T1000 (cell line): ENCODE measurements at places on chromosomes 6 and 20.

DNA sequence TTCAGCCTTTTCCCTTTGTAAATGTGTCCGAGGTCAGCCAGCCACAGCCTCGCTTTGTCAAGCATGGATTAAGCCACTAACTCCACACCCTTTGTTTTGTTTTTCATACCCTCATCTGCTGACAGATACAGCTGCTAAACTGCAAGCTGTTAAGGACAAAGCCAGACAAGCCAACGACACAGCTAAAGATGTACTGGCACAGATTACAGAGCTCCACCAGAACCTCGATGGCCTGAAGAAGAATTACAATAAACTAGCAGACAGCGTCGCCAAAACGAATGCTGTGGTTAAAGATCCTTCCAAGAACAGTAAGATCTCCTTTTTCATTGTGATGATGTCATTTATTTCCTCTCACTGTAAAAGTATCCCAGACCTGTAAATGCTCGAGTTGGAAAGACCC lies 269.3 kb downstream of the ARHGAP18 start:
- DNase-seq: no peak

DNA sequence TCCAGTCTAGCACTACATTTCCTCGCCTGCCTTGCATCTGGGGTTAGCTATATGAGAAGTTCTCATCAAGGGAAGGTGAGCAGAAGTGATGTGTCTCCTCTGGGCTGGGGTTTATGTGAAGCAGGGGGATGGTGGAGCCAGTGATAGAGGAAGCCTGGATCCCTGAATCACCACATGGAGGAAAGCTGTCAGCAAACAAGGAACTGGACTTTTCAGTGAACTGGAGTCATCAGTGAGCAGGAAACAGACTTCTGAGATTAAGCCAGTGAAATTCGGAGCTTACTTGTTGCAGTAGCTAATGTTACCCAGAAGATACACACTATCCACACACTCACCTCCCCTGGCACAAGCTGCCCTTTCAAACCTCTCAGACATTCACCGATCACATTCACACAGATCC lies 13.4 kb upstream of the TOX2 start:
- no peak for DNase-seq

DNA sequence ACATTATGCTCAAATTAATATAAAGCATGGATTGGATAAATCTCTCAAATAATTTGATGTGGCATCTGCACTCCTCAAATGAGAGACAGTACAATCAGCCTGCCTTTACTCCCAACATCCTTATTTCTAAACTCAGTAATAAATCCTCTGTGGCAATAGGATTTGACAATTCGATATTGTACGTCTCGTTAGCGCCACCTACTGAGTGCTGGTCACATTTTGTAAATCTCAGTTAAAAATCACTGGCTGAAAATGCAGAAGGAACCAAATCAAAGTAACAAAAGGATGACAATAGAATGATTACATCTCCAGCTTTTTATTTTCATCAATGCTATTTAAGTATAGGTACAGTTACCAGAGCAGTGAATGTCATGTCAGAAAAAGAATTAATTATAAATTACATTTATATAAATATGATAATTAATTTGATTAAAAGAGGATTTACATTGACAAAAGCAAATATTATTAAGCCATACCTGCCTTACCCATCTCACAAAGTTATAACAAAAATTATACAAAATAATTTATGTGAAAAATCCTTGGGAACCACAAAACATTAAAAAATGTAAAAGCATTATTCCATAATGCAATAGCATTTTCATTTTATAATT lies 20.2 kb upstream of the GJE1 start:
- peak; percentile 20 for DNase-seq

- no peak for DNase-seq
Observed at GRCh38 chr6:89034586-89035251, 45.8 kb upstream of the PNRC1 start.

GRCh38 chr20:50983321-50983720 lies 24.7 kb downstream of the MOCS3 start:
- no peak for DNase-seq

DNA sequence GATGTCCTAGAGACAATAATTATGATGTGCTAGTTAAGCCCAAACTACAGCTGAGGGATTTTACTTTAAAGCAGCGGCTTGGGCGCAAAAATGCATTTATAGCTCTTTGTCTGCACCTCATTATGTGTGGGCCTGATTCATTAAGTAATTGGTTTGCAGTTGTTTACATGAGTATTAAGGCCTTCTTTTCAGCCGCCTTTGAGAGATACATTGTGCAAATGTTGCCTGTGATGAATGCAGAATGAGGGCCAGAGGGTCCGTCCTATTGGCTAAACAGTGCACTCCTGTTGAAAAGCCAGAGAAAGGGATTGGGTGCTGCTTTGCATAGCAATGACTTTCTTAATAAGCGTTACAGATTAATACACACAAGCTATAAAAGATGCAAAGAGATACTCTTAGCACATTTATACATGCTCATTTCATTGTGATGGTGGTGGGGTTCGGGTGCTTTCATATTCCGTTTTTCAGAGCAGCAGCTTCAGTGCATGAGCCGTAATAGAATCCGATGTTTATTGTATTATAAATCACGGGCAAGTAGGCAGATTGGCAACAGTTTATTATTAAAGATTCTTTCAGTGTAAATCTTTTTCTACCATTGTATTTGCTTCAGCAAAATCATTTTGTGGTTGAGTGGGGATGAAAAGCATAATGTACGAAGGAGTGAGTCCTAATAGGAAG lies 68.2 kb upstream of the XRN2 start:
- DNase-seq: no peak

GRCh38 chr6:109039795-109040194 lies 54.9 kb downstream of the SESN1 start:
- no peak for DNase-seq

DNA sequence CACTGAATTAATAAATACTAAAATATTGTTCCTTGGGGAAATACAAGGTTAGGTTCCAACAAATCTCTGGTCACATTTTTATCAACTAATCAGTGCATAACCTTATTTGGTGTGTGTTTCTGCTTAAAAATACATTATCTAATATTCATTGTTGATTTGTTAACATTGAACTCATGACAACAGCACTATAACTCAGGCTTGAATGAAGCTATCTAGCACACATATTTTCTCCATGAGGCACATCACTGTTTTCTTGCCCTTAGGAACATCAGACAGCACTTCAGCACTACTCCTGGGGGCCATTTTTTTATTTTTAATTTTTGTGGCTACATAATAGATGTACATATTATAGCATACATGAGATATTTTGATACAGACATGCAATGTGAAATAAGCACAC lies 277.2 kb upstream of the NT5E start:
- DNase-seq: no peak

DNA sequence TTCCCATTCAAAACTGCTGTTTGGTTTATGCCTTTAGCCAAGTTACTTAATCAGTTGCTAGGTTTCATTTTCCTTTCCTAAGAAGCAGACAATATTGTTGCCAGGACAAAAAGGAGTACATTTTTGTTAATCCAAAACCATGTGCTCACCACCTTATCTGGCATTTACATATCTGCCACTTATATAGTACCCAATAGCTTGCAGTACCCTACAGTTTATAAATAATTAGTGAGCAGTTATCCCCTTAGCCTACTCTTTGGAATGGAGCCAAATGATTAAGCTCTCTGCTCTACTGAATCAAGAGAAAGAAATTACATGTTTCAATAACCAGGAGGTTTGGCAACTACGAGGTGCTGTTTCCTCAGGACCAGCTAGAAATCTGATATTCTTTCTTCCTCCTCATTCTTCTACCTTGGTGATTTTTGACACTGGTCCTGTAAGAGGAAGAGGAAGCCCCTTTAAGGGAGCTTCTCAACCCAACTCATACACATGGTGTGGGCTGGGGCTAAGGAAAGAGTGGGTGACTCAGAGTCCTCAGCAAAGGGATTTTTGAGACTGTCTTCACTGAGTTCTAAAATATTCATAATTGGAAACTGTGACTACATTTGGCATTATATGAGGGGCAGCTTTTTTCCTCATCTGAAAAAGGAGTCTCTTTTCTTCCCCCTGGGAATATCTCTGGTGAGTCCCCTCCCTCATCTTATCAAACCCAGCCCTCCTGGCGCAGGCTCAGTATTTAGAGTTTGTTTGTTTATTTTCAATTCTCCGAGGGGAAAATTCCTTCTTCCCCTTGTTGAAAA lies 1.5 kb downstream of the ZNFX1 start:
- no peak for DNase-seq

- DNase-seq: no peak
Observed at GRCh38 chr20:45758096-45758495, 33.6 kb downstream of the WFDC3 start.

GRCh38 chr6:40542175-40542764 lies 44.9 kb downstream of the LRFN2 start:
- DNase-seq: no peak

GRCh38 chr6:3921663-3922062 lies 72.5 kb downstream of the FAM50B start:
- no peak for DNase-seq

- DNase-seq: no peak
Observed at GRCh38 chr6:5511954-5512353, 250.6 kb downstream of the FARS2 start.

DNA sequence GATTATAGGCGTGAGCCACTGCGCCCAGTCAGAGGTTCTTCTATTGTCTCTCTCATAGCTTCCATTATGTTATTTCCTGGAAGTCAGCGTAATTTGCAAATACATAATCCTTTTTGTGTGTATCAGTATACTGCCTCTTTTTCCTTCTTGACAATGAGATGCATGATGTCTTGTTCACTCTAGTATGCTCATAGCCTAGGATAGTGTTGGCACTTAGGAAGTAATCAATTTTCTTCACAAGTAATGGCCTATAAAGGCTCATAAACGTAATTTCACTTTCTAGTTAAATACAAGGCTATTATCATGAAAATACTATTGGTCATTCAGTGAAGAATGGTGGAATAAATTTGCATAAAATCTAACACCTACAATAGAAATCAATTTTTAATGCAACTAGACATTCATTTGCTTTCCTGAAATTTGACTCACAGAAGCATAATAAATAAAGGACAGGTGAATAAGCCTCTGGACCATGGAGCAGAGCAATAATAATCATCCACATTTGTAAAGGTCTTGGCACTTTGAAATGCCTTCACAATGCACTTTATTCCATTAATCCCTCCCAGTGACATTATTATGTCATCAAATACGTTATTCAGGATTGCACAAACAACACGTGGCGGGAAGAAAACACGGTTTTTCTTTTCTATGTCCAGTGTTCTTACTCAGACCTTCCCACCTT lies 366.9 kb upstream of the BTBD3 start:
- no peak for DNase-seq

- DNase-seq: no peak
Observed at GRCh38 chr6:7230327-7230691, 82.7 kb downstream of the SSR1 start.

GRCh38 chr20:8489094-8489883 lies 357.2 kb downstream of the PLCB1 start:
- no peak for DNase-seq

GRCh38 chr20:39100691-39101090 lies 138.5 kb downstream of the DHX35 start:
- DNase-seq: no peak

GRCh38 chr6:167426084-167426483 lies 101.2 kb downstream of the TTLL2 start:
- DNase-seq: no peak

- DNase-seq: no peak
Observed at GRCh38 chr6:21332660-21333059, 260.9 kb upstream of the SOX4 start.

DNA sequence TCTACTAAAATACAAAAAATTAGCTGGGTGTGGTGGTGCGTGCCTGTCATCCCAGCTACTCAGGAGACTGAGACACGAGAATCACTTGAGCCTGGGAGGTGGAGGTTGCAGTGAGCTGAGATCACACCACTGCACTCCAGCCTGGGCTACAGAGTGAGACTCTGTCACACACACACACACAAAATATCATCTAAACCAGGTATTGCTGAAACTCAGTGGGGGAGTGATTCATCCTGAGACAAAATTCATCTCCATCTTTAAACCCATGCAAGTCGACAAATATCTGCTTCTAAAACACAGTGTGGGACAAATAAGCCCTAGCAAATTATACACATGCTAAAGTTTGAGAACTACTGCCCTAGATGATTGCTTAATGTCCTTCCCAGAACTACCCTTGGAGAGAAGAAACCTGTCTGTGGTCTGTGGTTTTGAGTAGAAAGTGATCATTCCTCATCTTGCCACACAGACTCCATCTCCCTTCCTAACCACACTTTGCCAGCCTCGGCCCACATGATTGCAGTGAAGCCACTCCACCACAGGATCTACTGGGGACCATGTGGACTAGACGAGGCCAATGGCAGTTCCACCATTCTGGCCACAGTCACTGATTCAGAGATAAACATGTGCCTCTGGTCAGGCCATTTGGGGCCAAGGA lies 130.3 kb downstream of the OPRM1 start:
- no peak for DNase-seq

DNA sequence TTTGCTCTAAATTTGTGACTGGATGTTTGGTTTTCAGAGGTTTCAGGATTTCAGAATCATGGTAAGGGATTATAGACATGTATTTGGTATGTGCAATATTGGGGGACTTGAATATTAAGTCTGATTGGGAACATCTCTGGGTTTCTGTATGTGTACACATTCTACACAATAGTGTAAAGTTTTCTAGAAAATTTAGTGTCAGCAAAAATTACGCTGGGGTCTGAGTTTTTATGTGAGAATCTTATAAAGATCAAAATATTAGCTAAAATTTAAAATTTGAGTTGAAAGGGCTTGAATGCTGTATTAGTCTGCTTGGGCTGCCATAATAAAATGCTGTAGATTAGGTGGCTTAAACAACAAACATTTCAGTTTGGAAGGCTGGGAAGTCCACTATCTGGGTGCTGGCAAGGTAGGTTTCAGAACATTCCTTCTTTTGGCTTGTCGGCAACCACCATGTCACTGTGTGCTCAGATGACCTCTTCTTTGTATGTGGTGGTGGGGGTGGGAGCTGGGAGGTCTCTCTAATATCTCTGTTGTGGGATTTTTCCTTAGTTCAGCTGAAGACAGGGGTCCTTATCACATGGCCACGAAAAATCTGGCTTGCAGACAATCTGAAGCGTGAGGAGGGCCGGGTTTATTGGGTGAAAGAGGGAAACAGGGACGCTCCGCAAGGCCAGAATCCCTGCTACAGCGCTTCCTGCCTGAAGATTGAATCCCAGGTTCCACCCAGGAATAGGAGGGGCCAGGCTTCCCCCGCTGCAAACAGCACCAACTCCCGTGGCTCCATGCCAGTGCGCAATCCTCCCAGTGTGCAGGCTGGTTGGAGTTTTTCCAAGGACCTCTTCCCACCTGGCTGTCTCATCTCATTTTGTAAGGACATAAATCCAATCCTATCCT lies 299.7 kb downstream of the PLCB1 start:
- DNase-seq: no peak

DNA sequence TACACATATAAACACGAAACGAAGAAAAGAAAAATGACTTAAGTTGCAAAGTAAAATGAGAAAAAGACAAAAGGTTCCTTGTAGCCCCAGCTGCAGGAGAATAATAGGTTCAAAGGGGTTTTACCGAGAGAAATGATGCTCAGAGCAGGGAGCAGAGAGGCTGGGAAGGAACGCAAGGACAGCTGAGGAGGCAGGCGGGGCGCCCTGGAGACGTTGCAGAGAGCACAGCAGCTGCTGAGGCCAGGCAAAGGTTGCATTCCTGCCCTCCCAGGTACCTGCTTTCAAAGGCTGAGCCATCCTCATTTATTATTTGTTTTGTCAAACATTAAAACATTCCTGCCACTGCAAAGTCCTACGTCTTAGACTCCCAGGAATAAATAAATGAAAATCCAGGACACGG lies 16.2 kb upstream of the VAPB start:
- DNase-seq: no peak

GRCh38 chr20:9575836-9576235 lies 61.4 kb downstream of the LAMP5 start:
- no peak for DNase-seq
